Camera-type eye (tissue), 1 donor: ENCODE measurements at places on chromosomes 7 and 10. TPM values are rescaled to one million over a fixed set of nuclear protein-coding genes. Genes with fewer than 3 reads are reported as not detected.

The CD36 gene
- total RNA-seq = 89.8 TPM

The CEP55 gene
- total RNA-seq = 7.3 TPM

The CCDC172 gene
- not detected for total RNA-seq

The INTS15 gene
- total RNA-seq = 21.0 TPM

The XRCC2 gene
- total RNA-seq = 5.3 TPM

The HK1 gene
- total RNA-seq = 104 TPM

The CDHR1 gene
- total RNA-seq = 150 TPM

The PRSS58 gene
- not detected for total RNA-seq

The SORCS1 gene
- 66.1 TPM for total RNA-seq

The TBC1D12 gene
- total RNA-seq = 45.0 TPM

The ZP3 gene
- total RNA-seq = 0.82 TPM

The PCBD1 gene
- total RNA-seq = 39.8 TPM

The PPP1R17 gene
- total RNA-seq = 0.33 TPM

The AVPI1 gene
- total RNA-seq = 14.2 TPM
